ENCODE measurements at places on chromosomes 1 and 21.
A peak's percentile ranks its signal among the peaks of the same experiment; 100 is the strongest.

- DNase-seq = peak; percentile 14
These were observed at the start of gene LRRC7 for GRCh38 chr1:69567652-69568420. Gene LRRC7 (plus strand): TSS chr1:69567922. CDS start chr1:69568640, 718 bp downstream.

DNA sequence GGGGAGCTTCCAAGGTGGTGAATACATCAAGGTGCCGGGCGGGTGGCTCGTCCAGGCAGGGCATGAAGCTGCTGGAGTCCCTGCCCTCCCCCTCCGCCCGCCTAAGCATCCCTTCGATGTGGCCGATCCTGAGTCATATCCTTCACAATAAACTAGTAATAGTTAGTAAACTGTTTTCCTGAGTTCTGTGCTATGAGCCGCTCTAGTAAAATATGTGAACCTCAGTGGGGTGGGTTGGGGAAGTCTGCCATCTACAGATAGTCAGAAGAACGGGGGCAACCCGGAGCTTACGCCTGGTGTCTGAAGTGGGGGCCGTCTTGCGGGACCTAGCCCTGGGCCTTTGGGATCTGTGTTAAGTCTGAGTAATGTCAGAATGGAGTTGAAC lies 21.6 kb downstream of the C2CD2 start:
- DNase-seq = no peak

- no peak for DNase-seq
These were observed 316.0 kb downstream of the LMO4 start for GRCh38 chr1:87644579-87645190.

DNA sequence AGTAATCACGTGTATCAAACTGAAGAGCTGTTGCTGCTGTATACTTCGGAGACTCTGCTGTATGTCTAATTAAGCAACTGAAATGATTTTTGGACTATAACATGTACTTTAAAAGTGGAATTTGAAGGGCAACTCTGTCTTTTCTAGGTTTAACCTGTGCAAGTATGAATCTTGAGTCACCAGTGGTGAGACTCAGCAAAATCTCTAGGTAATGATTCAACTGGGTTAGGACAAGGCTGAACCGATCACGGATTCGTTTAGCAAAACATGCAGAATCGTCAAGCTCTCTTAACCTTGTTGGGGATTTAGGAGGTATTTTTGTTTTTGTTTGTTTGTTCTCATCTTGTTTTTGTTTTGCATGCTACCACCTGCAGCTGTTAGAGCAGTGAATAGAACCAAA lies 149.6 kb downstream of the CYYR1 start:
- DNase-seq = no peak

- no peak for DNase-seq
These were observed 17.6 kb downstream of the PGBD2 start for GRCh38 chr1:248923352-248924338.

DNA sequence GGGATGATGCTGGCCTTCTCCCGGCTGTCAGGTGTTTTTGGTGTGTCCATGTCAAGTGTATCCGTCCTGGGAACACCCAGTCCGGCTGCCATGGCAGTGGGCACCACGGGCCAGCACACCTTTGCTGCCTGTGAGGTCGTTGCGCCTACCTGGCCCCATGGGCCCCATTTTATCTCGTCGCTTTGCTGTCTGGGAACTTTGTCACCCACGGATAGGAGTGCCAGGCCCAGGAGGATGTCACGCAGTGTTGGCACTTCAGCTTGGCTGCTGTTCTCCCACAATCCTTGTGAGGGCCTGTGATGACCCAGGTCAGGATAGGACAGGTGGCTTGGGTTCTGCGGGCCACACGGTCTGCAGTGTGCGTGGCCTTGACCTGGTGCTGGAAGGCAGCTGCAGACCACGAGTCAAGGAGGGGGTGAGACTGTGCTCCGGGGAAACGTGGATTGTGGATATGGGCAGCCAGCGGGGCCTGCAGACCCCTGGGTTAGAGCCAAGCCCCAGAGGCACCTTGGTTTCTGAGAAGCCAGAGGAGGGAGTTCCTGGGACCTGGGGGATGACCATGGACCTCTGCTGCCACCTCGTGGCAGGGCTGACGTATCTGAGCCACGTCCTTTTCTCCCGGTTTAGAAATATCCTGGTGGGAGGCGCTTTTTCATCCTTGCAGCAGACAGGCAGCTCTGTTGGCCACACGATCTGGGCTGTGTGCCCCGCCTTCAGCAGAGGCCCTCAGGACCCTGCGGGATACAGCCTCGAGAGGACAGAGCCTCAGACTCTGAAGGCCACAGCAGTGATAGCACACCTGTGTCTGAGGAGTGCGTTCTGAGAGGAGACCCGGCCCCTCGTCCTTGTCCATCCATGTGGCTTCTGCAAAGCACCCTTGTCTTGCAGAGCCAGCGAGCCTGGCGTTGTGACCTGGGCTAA lies 161.1 kb upstream of the COL6A1 start:
- peak; percentile 88 for DNase-seq

GRCh38 chr21:44947111-44947929 lies 7.5 kb downstream of the SLX9 start:
- DNase-seq = no peak

- no peak for DNase-seq
These were observed 16.1 kb downstream of the DSCAM start for GRCh38 chr21:40830836-40831235.
